ENCODE measurements at places on chromosomes 3 and 15.

- DNase-seq, result no peak
These were observed 1196.3 kb upstream of the GBE1 start for GRCh38 chr3:82957696-82958095.

- DNase-seq, result no peak
These were observed 50.6 kb downstream of the SERP1 start for GRCh38 chr3:150495563-150496168.

DNA sequence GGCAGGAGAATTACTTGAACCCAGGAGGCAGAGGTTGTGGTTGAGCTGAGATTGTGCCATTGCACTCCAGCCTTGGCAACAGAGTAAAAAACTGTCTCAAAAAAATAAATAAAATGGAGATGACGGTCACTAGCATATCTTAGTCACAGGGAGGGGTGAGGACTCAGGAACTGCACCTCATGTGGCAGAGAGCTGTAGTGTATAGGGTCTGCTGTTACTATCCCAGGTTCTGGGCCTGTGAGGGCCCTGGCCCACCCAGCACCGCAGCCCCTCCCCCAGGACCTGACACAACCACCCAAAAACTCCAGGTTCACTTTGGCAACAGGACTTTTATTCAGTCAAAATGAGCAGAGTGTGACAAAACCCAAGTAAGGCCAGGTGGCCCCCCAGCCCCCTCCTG, 22.3 kb downstream of the RNU5B-1 start:
- no peak for DNase-seq

DNA sequence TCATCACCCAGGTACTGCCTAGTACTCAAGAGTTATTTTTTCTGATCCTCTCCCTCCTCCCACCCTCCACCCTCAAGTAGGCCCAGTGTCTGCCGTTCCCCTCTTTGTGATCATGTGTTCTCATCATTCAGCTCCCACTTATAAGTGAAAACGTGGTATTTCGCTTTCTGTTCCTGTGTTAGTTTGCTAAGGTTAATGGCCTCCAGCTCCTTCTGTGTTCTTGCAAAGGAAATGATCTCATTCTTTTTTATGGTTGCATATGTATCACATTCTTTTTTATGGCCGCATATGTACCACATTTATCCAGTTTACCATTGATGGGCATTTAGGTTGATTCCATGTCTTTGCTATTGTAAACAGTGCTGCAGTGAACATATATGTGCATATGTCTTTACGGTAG, 8.2 kb upstream of the GANC start:
- DNase-seq, result no peak

- DNase-seq, result no peak
These were observed 156.7 kb downstream of the SUCLG2 start for GRCh38 chr3:67497746-67498145.

GRCh38 chr3:39268549-39268900, 11.3 kb downstream of the CX3CR1 start:
- no peak for DNase-seq

GRCh38 chr3:99126316-99126715, 224.8 kb upstream of the DCBLD2 start:
- DNase-seq, result no peak
